ENCODE measurements at places on chromosomes 7 and 10.

DNA sequence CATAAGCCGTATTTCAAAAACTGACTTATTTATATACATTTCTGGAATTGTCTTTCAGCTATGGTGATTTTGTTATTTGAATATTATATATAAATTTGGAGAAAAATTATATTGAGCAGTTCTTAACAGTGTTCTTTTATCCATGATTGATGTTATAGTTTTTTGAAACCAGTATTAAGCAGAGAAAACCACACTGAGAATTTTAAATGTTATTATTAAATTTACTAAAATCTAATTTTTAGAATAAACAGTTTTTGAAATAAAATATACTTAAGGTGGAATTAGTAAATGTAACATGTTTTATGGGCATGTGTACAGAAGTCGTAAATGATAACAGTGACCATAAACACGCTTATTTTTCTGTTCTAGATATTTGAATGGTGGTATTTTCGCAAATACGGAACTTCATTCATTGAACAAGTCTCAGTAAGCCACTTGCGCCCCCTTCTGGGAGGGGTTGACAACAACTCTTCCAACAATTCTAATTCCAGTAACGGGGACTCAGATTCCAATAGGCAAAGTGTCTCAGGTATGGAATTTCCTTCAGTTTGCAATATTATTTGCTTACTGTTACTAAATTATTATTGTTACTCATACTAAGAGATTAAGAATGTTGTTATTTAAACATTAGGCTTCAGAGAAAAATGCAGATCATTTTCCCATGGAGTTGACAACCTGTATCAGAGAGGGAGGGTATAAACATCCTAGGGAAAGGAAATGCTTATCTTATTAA, 166.1 kb downstream of the ST7 start:
- peak; percentile 71 for DNase-seq

DNA sequence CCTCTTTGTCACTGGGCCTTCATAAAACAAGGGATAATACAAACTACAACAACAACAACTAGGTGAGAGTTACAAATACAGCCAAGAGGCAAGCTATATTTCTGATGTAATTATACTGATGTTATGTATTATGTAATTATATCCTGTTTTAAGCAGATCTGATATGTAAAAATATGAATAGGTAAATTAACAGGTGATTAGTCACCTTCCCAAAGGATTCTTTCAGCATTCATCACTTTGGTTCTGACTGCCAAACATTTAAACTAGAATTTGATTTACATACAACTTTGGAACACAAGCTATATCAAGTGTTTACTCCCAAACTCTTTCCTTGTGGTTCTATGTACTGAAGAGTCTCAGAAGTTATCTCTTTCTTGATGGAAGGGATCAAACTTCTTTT, 53.7 kb downstream of the BEND7 start:
- DNase-seq: no peak

DNA sequence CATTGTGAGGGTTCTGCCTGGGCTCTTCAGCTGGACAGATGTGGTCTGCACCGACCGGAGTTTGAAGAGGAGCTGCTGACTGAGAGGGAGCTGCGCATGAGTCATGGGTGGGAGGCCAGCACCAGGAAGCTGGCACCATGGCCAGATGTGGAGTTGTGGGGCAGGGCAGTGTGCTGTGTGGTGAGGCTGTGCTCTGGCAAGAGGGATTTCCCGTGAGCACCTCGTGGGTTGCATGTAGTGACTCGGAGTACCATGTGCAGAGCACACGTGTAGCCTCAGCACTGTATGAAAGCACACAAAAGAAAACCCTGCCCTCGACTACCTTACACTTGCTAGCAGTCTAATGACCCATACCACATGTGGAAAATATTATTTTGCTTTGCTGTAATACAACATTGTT, 103.4 kb downstream of the WNT2 start:
- DNase-seq: no peak

- DNase-seq: peak; percentile 72
Measured at GRCh38 chr10:69392481-69393000, 24.2 kb downstream of the TACR2 start.

DNA sequence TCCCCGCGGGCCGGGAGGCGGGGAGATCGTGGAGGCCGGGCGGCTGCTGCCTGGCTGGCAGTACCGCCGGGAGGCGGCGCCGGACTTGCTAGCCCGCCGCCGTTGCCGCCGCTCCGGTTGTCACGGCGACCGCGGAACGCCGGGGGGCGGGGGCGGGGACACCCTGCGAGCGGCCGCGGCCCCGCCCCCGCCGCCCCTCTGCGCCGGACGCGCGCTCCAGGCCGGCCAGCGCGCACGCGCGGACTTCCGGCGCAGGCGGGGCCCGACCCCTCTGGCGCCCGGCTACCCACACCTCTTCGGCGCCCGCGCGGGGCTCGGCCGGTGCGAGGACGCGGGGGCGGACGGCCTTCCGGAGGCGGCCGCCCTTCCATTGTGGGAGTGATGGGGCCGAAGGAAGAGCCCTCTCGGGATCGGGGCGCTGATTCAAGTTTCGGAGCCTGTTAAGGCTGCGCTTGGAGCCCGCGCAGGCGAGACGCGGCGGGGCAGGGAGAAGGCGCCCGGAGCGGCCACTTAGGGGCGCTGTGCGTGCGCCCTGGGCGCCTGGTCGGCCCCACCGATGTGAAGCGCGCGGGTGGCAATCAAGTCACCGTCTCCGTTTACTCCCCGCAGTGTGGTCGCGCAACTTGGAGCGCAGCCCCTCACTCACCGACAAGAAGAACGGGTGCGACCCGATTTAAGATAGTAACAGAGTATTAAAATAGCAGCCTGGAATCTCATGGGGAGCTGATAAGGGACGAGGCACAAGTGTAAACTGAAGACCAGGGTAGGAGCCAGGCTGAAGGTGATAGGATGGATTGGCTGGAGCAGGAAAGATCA, 449 bp upstream of the DPY19L1 start:
- peak; percentile 80 for DNase-seq

DNA sequence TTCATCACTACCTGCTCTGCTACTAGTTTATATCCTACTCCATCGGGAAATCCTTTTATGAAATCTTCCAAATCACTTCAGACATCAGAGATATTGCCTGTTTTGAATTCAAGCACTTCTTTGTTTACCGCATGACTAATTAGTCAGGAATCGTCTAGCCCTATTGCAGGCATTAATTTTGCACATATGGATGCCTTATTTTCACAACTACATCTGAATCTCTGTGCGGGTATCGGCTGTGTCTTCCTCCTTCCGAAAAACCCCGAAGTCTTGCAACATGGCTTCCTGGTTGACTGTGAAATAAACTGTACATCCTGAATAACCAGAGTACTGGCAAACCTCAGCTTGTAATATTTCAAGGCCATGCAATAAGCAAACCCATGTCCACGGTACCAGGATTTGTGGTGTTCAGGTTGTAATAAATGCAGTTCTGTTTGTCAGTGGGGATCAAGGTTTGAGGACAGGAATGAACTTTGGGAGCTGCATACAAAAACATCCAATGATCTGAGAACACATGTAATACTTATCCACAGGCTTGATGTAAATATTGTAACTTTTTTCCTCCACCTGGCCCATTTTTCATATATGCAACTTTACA, 642.1 kb downstream of the PARD3 start:
- no peak for DNase-seq

GRCh38 chr10:97434055-97434454, 8.1 kb downstream of the PGAM1 start:
- DNase-seq: no peak

DNA sequence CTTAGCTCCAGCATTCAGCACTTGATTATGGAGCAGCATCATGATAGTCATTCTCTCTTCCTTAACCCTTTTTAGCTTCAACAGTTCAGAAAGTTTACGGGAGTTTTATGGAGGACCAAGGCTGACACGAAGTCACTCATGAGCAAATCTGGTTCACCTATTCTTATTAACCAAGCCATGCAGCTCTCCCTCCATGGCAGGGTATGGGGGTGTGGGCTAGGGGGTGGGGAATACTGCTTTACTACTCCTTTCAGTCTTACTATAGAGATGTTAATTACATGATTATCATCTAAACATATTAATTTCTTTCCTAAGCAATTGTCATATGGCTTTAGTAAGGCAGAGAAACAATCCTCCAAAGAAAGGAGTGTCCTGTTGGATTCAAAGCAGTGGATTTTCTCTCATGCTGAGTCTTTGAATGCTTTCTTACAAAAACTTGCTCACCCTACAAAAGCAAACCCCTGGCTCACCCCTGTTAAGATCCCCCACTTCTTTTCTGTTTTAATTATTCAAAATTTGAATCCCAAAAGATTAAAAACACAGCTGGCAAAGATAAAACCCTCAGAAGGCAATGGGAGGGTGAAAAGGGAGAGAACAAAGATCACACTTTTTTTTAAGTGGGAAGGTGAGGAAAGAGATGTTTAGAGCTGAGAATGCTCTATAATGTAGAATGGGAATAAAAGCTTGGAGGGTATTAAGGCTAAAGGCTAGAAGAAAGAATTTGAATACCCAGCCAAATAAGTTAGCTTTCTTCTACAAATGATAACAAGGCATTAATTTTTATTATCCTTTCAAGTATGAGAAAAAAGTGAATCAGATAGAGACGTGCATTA, 46.4 kb upstream of the SEMA3E start:
- no peak for DNase-seq

Data from activated T-cell treated with anti-CD3 and anti-CD28 coated beads for 4 hours (primary cell).